ENCODE measurements at places on chromosomes 5 and 9.
A peak's percentile ranks its signal among the peaks of the same experiment; 100 is the strongest.

DNA sequence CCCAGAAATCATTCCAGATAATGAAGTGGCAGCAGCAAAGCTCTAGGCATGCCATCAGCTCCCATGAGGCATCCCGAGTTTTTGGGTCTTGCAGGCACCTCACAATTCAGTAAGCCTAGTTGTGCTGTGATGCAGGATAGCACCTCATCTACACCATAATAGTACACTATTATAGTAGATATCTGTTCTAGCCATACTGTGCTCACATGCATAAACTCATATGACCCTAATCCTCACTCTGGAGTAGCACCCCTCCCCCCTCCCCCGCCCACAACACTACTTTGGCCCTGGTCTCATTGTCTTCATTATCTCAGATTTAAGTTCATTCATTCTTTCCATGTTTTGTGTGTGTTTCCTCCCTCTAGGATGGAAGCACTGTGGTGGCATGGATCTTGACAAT is 102.5 kb upstream of the PITX1 start:
- H3K27me3 ChIP-seq, result no peaks in the 10 kb centered on the region
- no peaks in the 10 kb centered on the region for H3K36me3 ChIP-seq
- DNase-seq, result no peak
- peak overlapping the region; percentile 84 for H3K27ac ChIP-seq
- peaks cover 71% of the 10 kb centered on the region for H3K4me1 ChIP-seq

DNA sequence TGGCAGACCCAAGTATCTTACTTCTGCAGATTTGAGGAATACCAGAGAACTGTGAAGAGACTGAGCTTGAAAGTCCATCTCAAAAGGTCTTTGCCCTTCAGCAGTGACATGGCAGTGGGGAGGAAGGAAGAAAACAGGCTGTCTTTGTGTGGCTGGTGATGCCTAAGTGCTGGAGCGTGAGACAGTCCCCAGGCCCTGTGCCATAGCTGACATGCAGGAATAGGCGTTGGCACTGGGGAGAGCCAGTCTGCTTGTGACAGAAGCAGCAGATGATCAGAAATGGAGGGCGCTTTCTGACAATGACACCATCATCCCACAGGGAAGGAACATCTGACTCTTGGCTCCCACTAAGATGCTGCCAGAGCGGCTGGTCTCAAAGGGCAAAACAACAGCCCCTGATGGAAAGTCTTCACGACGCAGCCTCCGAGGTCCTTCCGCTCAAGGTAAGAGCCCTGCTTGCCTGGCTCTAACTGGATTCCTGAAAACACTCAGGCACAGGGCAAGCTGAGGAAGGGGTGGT is 15.5 kb upstream of the GLRX start:
- no peak overlapping the region for H3K4me3 ChIP-seq
- no peak overlapping the region for H3K27ac ChIP-seq
- H3K4me1 ChIP-seq, result peaks cover 12% of the 10 kb centered on the region

DNA sequence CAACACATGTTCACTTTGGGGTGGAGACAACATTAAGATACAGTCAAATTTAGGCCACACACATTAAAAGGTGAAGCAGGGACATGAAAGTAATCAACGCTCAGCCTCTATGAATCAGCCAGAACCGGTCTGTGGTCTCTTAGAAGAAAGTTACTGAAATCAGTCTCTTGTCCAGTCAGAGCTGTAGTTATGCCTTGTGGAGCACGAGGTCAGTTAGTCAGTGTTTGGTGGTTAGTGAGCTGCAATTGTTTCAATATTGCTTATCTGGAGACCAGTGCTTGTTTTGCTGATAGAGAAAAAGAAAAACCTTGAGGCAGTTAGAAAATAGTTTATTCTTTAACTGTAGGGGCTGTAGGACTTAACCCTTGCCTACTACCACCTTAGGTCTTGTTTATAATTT is 157.8 kb upstream of the RASEF start:
- no peaks in the 10 kb centered on the region for H3K36me3 ChIP-seq
- H3K27me3 ChIP-seq, result no peaks in the 10 kb centered on the region
- H3K27ac ChIP-seq, result no peak overlapping the region

- H3K27me3 ChIP-seq, result no peaks in the 10 kb centered on the region
- H3K4me1 ChIP-seq, result peaks cover 44% of the 10 kb centered on the region
- peak overlapping the region; percentile 61 for H3K27ac ChIP-seq
- H3K36me3 ChIP-seq, result no peaks in the 10 kb centered on the region
- H3K4me3 ChIP-seq, result no peak overlapping the region
These were observed 78.0 kb downstream of the GNAQ start for GRCh38 chr9:77953590-77953989.

DNA sequence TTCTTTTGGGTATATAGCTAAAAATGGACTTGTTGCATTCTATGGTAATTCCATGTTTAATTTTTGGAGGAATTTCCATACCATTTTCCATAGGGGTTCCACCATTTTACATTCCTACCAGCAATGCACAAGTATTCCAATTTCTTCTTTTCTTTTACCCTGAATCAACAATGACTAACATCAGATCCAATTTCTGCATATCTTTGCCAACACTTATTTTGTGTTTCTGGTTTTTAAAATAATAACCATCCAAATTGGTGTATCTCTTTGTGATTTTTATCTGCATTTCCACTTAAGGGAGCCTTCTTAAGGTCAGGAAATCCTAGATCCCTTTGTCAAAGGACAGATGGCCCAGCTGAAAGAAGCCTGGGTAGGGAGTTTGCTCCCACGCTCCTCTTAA is 29.5 kb upstream of the SMU1 start:
- peak overlapping the region; percentile 84 for H3K27ac ChIP-seq
- no peak for DNase-seq
- H3K4me3 ChIP-seq, result no peak overlapping the region
- no peaks in the 10 kb centered on the region for H3K36me3 ChIP-seq

All from esophagus squamous epithelium (tissue), 5 donors.